IMR-90 (cell line): ENCODE measurements at places on chromosomes 11 and 22. TPM values are rescaled to one million over a fixed set of nuclear protein-coding genes. Genes with fewer than 3 reads are reported as not detected.

The AQP11 gene
- total RNA-seq: 1.1 and 1.4 TPM in 2 replicates

GRCh38 chr11:120420572-120420971 lies 84.4 kb downstream of the ARHGEF12 start:
- no peak overlapping the region for H3K27ac ChIP-seq
- H3K4me1 ChIP-seq: peaks cover 4% of the 10 kb centered on the region; the same call in 1 of the 2 replicates
- peaks cover 13% of the 10 kb centered on the region for H3K36me3 ChIP-seq
- no peak for DNase-seq
- no peak overlapping the region for H3K4me3 ChIP-seq
- no peaks in the 10 kb centered on the region for H3K27me3 ChIP-seq

The MS4A14 gene
- total RNA-seq: not detected in 2 replicates

The ELFN2 gene
- total RNA-seq: 0.72 and 0.83 TPM in 2 replicates

The UBXN1 gene
- 50.0 and 83.0 TPM in 2 replicates for total RNA-seq

The ANO1 gene
- total RNA-seq: 4.1 and 4.4 TPM in 2 replicates

- DNase-seq: peak; percentile 11
- no peaks in the 10 kb centered on the region for H3K36me3 ChIP-seq
- no peak overlapping the region for H3K4me3 ChIP-seq
- H3K27ac ChIP-seq: no peak overlapping the region
- H3K4me1 ChIP-seq: peaks cover 13% of the 10 kb centered on the region
Observed at GRCh38 chr11:45048870-45049691, 97.4 kb upstream of the PRDM11 start.

- H3K27me3 ChIP-seq: no peaks in the 10 kb centered on the region
- H3K4me1 ChIP-seq: no peaks in the 10 kb centered on the region
- no peaks in the 10 kb centered on the region for H3K36me3 ChIP-seq
- DNase-seq: no peak
Observed at GRCh38 chr11:38163526-38163925, 1565.5 kb upstream of the RAG2 start.

The KDELR3 gene
- 192 and 224 TPM in 2 replicates for total RNA-seq

The NEAT1 gene
- 30.1 and 38.0 TPM in 2 replicates for total RNA-seq

DNA sequence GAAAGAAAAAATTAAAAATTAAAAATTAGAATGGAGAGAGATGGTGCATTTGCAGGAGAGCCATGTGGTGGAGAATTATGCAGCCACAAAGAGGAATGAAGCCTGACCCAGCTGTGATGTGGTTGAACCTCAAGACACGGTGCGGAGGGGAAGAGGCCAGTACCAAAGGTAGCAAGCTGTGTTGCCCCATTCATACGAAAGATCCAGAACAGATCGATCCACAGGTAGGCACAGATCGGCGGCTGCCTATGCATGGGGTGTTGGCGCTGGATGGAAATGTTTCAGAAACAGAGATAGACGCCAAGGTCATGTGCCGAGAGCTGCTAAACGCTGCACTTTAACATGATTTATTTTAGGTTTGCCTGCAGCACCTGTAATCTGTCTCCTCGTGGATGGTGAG lies 992.3 kb downstream of the BRD1 start:
- no peak for DNase-seq
- no peaks in the 10 kb centered on the region for H3K4me1 ChIP-seq
- H3K4me3 ChIP-seq: no peak overlapping the region
- no peaks in the 10 kb centered on the region for H3K36me3 ChIP-seq

GRCh38 chr11:125132071-125132470 lies 20.6 kb upstream of the TMEM218 start:
- H3K27me3 ChIP-seq: peaks cover 2% of the 10 kb centered on the region; the same call in 1 of the 2 replicates
- no peak overlapping the region for H3K4me3 ChIP-seq
- no peak overlapping the region for H3K27ac ChIP-seq
- peak; percentile 55 for DNase-seq
- H3K36me3 ChIP-seq: no peaks in the 10 kb centered on the region
